PC-9 (cell line): ENCODE measurements at places on chromosomes 16 and 17. TPM values are rescaled to one million over a fixed set of nuclear protein-coding genes. Genes with fewer than 3 reads are reported as not detected.

Gene SLC52A1
- 0.28 and 0.48 TPM in 2 replicates for total RNA-seq

Gene NLE1
- 16.4 and 20.8 TPM in 2 replicates for total RNA-seq

Gene TBC1D3E
- total RNA-seq = not detected in 2 replicates

Gene KRT16
- total RNA-seq = 41.7 and 53.5 TPM in 2 replicates

Gene TNFRSF17
- total RNA-seq = not detected in 2 replicates

Gene NTN1
- 17.7 and 24.5 TPM in 2 replicates for total RNA-seq

Gene PMFBP1
- 0.55 TPM in 1 of 2 replicates, not detected in the other for total RNA-seq

Gene PRSS36
- 4.1 and 6.8 TPM in 2 replicates for total RNA-seq

Gene DNAH3
- total RNA-seq = 0.33 and 0.70 TPM in 2 replicates

Gene KRT31
- not detected in 2 replicates for total RNA-seq

Gene SCN4A
- total RNA-seq = 1.4 and 1.7 TPM in 2 replicates

Gene HNF1B
- not detected in 2 replicates for total RNA-seq

Gene B4GALNT2
- total RNA-seq = 0.10 TPM in 1 of 2 replicates, not detected in the other

Gene PYY
- total RNA-seq = not detected in 2 replicates

Gene HP
- not detected in 2 replicates for total RNA-seq

Gene SHCBP1
- total RNA-seq = 17.4 and 19.3 TPM in 2 replicates

Gene CLDN9
- total RNA-seq = 14.3 and 16.4 TPM in 2 replicates

Gene NPIPA7
- total RNA-seq = 5.7 and 7.2 TPM in 2 replicates

Gene CES3
- total RNA-seq = 9.1 and 10.1 TPM in 2 replicates

Gene WDR45B
- 65.1 and 84.9 TPM in 2 replicates for total RNA-seq

Gene NPIPB13
- total RNA-seq = 24.6 and 30.6 TPM in 2 replicates

Gene ZACN
- not detected in 2 replicates for total RNA-seq

Gene OR4D1
- total RNA-seq = not detected in 2 replicates

Gene HEATR9
- total RNA-seq = not detected in 2 replicates

Gene PMP22
- 2.6 and 3.1 TPM in 2 replicates for total RNA-seq

Gene ABI3
- total RNA-seq = not detected in 2 replicates

Gene KRTAP2-2
- total RNA-seq = not detected in 2 replicates

Gene CDK5R1
- 1.8 and 2.1 TPM in 2 replicates for total RNA-seq

Gene PDIA2
- not detected in 2 replicates for total RNA-seq

Gene GAST
- total RNA-seq = 0.87 TPM in 1 of 2 replicates, not detected in the other

Gene KRTAP17-1
- total RNA-seq = not detected in 2 replicates

Gene COL1A1
- 20.7 and 29.5 TPM in 2 replicates for total RNA-seq

Gene WIPI1
- 10.0 and 11.2 TPM in 2 replicates for total RNA-seq

Gene GHDC
- total RNA-seq = 21.5 and 28.6 TPM in 2 replicates

Gene ZNF319
- total RNA-seq = 9.9 and 11.0 TPM in 2 replicates

Gene FSCN2
- 4.3 and 11.5 TPM in 2 replicates for total RNA-seq

Gene CMC2
- 89.5 and 106 TPM in 2 replicates for total RNA-seq

Gene GP1BA
- not detected in 2 replicates for total RNA-seq

Gene HAP1
- total RNA-seq = 1.1 and 2.2 TPM in 2 replicates

Gene SAMD14
- total RNA-seq = 0.17 and 0.73 TPM in 2 replicates

Gene KCNJ18
- total RNA-seq = not detected in 2 replicates

Gene MILR1
- total RNA-seq = 22.9 and 25.6 TPM in 2 replicates

Gene ASPHD1
- total RNA-seq = 8.3 and 11.3 TPM in 2 replicates

Gene XYLT1
- 1.3 and 1.7 TPM in 2 replicates for total RNA-seq

Gene CFAP97D1
- not detected in 2 replicates for total RNA-seq

Gene TBX2
- 0.44 and 0.60 TPM in 2 replicates for total RNA-seq

Gene C17orf50
- total RNA-seq = not detected in 2 replicates
